Panc1 (cell line): ENCODE measurements at places on chromosomes 12 and 14.
A peak's percentile ranks its signal among the peaks of the same experiment; 100 is the strongest.

- DNase-seq, result no peak
Measured at GRCh38 chr12:131007031-131007739, 53.5 kb downstream of the ADGRD1 start.

GRCh38 chr12:116171549-116171948, 105.9 kb downstream of the MED13L start:
- DNase-seq, result no peak

DNA sequence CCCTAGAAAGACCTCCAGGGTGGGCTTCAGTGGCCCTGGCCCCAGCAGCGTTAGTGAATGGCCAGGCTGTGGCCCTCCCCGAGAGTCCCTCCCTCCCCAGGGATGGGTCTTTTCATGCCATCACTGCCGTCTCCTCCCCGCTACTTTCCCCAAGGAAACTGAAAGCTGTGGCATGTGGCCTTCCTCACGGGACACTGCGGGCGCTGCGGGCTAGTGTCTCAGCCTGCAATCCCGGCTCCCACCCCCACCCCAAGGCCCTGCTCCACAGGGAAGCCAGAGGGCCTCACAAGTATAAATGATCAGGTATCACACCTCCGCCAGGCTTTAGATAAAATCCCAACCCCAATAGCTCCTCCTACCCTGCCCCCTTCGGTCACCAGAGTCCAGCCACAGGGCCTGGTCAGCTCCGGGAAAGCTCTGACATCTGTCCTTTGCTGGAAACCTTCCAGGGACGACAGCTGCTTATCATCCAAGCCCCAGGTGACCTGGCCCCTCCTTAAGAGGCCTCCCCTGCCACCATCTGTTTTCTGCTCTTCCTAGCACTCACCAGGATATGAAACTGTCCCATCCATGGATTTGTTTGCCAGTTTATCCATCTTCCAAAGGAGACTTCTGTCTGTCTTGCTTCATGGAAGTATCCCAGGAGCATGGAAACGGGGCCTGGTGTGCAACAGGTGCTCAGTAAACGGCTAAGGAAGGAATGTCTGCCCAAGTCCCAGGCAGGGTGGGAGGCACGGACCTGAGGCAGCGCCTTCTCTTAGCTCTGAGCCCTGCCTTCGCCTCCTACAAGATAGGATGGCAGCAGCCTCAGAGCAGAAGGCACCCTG, 31.6 kb downstream of the CCDC85C start:
- DNase-seq, result no peak

DNA sequence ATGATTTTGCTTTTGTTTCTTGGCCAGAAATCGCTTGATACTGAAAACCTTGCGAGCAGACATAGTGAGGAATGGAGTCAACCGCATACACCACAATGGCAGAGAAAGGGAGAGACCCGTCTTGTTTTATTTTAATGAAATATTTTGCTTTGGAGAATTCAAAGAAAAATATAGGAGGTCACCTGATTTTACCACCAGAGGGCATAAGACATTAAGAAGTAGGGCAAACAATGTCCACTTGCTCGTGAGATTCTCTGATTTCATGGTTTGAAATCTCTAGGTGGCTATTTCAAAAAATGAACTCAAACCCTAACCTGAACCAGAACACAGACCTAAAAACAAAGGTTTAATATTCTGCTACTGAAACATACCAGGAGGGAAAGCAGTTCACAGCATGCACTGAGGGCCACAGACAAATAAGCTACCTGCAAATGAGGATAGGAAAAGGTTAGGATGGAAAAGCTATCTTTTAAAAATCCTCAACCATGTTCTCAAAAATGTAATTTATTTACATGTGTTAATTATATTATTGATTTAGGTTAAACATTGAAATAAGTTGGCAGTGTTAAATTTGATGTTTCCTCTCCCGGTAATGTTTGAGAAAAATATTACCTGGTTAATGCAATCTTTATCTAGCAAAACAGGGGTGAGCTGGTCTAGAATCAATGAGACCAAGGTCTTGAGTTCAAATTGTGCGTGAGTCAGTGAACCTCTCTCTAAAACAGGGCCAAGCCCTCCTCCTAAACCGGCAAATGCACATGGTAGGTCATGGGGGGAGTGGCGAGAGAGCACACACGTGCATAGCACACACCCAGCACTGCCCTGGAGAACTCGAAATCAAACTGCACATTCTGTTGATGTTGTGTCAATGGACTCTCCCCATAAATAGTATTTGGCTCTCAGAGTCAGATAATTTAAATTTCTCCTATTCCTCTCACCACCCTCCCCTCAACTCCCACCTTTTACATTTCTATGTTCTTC, 12.5 kb downstream of the IFNG-AS1 start:
- no peak for DNase-seq

DNA sequence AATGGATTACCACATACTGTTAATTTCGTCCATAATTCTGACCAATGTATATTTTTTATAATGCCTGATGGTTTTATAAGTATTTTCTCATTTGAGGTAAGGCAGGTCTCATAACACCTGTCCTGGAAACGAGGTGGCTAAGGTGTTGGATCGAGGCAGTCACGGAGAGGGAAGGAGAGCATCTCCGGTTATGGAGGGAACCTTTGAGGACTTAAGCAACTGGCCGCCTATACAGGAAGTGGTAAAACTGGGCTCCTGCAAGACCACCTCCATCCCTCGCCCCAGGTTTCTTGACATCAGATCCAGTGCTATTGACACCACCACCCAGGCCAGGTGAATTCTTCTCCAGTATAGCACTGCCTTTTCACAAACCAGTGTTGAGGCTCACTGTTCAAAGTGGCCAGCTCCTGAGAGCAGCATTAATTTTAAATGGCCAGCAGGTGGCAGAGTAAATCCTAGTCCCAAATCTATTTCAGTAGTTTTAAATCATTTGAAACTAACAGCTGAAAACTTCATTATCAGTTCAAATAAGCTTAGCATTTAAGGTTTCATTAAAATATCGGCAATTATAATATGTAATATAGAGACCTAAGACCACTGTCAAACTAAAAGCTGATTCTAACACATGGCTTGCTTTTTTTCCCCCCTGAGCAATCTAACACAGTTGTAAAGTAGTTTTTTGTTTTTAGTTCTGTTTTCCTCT, 100.8 kb downstream of the PPM1A start:
- no peak for DNase-seq

GRCh38 chr14:84519836-84520235, 1010.1 kb upstream of the FLRT2 start:
- no peak for DNase-seq

DNA sequence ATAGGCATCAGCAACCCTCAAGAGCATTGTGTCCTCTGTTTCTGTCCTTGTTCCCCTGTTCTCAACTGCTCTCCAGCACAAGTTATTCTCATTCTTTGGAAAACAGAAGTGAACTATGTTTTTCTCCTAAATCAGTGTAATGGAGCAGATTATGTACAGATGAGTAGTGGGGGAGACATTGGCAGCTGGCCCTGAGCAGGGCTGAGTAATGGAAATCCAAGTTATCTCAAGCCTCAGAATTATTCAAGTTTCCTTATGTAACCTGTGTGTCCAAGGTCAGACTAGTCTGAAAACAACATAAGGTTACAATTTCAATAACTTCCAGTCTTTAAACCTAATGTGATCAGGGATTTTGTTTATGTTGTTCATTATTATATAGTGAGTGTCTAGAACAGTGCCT, 116.1 kb upstream of the FUT8 start:
- DNase-seq, result no peak

DNA sequence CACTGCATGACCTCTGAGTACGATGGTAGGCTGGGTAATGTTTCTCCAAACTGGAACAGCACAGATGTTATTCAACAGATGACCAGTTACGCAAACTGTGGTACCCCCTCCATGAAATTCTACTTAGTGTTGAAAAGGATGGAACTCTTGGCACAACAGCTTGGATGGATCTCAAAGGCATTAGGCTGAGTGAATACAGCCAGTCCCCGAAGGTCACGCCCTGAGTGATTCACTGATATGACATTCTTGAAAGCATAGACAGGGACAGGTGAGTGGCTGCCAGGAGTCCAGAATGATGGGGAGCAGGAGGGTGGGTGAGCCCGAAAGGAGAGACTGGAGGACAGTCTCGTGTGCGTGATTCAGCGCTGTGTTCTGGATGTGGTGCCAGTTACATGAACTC, 187.5 kb upstream of the TMEM132C start:
- no peak for DNase-seq

DNA sequence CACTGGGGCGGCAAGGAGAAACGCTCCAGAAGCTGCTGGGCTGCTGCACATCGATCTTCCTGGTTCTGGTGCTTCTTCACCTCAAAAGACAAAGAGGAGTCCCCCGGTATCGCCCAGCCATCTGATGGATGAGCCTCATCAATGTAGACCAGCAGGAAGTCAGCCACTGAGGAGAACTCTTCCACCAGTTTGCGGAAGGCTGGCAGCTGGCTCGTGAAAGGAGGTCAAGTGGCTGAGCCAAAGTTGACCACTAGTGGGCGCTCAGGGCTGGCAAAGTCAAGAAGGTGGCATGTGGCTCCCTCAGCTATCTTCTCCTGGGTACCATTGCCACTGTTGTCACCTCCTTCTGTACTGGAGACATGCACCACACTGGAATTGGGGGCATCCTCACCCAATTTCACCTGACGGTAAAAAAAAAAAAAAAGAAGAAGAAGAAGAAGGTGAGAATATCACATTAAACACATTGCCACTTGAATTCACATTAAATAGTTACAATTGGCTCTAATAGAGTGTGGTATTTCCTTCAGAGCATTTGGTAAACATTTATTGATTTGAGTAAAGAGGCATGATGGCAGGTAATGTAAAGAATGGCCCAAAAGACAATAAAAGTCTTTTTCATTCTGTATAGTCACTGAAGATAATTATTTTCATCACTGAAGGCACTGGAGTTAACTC, 8.3 kb downstream of the DIO2 start:
- peak; percentile 17 for DNase-seq

DNA sequence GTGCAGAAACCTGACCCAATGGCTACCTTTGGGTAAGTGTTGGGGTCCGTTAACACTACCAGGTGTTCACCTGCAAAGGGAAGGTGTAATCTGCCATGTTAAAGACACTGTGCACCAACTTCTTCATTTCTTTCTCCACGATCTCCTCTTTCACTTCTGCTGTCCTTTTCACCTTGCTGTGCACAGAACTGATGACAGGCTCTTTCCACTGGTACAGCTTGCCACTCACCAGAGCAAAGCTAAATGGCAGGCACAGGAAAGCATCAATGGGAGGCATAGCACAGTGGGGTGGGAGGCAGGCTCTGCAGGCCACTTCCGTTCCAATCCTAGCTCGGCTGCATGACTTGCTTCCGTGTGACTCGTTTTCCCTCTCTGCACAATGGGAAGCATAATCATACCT, 2.6 kb upstream of the C12orf76 start:
- DNase-seq, result no peak

DNA sequence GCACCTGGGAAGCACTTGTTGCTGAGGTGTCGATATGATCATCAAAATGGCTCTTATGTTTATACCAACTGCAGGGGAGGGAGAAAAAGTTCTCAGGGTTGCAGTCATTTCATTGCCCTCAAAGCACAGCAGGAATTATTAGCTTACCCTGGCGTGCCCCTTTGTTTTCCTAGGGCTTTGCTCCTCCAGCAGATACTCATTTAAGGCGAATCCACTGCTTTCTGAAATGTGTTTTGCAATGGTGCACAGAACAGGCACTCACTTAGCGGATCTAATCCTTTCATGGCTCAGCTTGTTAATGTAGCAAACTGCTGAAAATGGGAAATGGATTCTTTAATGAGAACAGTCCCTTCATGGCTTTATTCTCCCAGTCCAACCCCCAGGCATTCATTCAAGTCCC, 76.7 kb downstream of the NKX2-1 start:
- DNase-seq, result no peak

- DNase-seq, result no peak
Measured at GRCh38 chr14:26191123-26191522, 406.7 kb downstream of the NOVA1 start.

DNA sequence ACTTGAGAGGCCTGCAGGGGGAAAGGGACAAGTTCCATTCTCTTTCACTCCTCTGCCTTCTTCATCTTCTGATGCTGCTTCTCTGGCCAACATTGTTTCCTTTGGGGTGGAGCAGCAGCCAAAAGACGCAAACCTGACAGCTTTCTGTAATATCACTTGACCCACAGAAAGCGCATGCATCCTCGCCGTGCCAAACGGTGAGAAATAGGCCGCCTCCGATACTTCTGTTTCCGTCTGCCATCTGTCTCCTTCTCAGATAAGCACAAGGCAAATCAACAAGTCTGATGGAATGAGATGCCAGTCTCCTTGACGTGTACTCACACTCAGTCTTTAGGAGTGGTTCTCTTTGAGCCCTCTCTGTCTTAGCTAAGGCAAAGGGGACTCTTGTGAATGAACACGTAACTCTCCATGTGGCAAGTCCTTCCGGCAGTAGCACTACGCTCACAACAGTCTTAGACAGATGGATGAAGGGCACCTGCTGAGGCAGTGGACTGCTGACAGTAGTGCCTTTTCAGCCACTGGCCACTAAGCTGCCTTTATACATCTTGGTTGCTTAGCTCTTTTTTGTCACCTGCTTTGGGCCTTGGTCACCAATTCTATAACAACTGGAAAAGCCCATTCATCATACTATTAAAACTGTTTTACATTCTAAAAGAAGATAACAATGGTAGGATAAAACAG, 214.1 kb downstream of the FBXL14 start:
- DNase-seq, result no peak

- DNase-seq, result no peak
Measured at GRCh38 chr14:98120831-98121464, 1151.0 kb downstream of the BCL11B start.

DNA sequence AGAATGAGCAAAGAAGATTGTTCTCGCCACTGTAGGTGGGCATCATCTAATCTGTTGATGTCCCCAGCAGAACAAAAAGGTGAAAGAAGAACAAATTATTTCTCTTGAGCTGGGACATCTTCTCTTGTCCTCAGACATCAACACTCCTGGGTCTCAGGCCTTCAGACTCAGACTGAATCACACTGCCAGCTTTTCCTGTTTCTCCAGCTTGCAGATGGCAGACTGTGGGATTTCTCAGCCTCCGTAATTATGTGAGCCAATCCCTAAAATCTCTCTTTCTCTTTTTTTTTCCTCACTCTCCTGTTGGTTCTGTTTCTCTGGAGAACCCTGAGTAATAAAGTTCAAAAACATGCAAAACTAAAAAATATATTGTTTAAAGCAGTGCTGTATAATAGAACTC, 3.7 kb upstream of the TMPRSS12 start:
- no peak for DNase-seq

DNA sequence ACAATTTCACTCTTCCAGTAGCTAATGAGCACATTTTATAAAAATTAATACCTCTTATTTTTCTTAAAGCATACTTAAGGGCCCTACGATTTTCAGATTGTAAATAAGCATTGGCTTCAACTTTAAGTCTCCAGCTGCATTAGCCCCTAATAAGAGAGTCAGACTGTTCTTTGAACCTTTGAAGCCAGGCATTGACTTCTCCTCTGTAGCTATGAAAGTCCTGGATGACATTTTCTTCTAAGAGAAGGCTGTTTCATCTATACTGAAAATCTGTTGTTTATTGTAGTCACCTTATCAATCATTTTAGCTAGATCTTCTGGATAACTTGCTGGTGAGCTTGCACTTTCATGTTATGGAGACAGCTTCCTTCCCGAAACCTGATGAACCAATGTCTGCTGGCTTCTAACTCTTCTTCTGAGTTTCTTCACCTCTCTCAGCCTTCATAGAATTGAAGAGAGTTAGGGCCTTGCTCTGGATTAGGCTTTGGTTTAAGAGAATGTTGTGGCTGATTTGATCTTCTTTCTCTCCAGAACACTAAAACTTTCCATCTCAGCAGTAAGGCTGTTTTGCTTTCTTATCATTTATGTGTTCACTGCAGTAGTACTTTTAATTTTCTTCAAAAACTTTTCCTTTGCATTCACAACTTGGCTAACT, 377.1 kb upstream of the RGS6 start:
- no peak for DNase-seq

GRCh38 chr12:102051431-102051965, 10.3 kb downstream of the WASHC3 start:
- no peak for DNase-seq
